IPS DF 6.9 (cell line): ENCODE measurements at places on chromosomes 12 and 14.

DNA sequence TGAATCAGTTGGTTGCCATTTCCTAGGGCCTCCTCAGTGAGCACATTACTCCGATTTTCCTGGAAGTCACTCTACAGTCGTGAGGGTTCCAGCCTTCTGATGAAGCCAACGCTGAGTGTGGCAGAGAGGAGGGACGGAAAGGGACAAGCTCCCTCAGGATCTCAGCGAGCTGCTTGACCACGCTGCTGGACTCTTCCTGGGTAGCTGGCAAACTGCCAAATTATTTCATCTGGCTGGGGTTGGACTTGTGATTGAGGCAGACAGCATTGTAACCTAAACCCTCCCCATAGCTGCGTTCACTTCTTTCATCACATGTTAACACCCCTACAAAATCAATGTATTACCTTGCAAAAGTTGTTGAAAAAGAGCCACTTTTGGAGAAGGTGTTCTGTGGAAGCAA, 69.6 kb upstream of the CHST11 start:
- DNase-seq: no peak

DNA sequence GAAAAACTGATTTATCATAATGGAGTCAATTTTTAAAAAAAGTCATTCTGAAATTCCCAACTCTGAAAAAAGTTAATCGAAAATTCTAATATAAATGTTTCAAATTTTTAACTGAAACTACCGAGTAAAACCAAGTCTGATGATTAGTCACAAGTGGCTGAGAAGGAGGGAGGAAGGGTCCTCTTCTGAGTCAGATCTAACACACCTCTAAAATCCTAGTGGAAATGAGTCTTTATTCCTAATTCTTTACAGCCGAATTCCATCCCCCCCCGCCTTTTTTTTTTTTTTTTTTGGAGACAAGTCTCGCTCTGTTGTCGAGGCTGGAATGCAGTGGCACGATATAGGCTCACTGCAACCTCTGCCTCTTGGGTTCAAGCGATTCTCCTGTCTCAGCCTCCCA, 37.9 kb downstream of the RAD9B start:
- no peak for DNase-seq

DNA sequence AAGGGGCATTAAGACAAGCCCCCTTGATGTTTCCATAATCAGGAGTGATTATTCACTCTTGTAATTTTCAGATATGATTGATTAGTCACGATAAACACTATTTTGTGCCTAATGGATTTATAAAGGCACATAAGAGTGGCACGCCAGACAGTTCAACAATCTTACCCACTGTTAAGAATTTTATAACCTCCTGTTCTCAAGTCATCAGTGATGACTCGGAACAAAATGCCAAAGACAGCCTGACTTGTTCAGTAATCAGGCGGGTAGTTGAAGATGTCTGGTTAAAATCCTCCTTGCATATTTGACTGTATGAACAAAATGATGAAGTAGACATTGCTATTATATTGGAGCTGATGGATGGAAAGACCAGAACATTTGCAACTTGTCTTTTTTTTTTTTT, 212.1 kb upstream of the RMST start:
- no peak for DNase-seq

DNA sequence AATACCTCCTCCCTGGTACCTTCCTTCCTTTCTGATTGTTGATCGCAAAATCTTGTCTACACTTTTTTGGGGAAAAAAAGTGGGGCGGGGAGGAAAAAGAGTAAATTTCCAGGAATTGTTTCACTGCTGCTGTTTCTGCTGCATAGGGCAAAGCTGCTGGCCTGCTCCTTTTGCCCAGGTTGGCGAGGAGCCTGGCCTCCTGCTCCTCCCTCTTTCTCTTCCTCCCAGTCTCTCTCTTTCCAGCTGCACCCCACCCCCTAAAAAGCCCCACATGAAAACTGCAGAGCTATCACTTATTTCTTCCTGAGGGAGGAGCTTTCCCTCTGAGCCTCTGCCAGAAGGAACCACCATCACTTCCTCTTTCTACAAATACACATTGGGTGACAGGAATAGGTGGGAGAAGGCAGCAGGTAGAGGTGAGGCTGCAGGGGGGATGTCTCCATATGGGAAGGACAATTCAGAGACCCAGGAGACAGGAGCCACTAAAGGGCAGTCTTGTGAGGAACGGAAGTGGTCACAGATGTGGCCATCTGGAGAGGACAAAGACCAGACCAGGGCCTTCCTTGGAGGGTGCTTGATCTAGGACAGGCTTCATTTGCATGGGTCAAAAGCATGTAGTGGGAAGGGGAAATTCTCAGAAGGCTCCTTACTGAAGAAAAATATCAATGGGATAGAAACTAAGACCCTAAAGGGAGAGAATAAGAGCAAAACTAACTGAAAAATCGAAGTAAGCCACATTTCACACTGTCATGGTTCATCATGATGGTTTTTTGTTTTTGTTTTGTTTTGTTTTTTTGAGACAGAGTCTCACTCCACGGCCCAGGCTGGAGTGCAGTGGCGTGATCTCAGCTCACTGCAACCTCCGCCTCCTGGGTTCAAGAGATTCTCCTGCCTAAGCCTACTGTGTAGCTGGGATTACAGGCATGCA, 14.8 kb downstream of the ZBTB39 start:
- DNase-seq: no peak

GRCh38 chr12:11927286-11927935, 143.3 kb upstream of the BCL2L14 start:
- DNase-seq: no peak

DNA sequence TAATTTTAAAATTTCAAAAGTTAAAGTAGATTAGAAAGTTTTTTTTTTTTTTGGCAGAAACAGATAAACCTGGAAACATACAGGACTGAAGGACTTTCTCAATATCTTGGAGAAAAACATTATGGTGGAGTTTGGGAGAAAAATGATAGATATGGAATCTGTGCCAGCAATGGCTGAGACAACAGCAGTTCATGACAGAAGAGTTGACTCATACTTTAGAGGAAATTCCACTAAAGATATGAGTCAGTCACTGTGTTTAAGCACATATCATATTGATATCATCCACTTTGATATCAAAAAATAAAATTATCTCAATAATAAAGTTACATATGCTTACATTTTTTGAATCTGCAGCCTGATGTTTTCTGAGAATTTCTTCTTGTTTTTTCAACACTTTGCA, 193.9 kb upstream of the OR4E1 start:
- DNase-seq: no peak

GRCh38 chr12:24228371-24228770, 278.9 kb upstream of the SOX5 start:
- no peak for DNase-seq

- no peak for DNase-seq
These were observed 18.4 kb downstream of the ASB2 start for GRCh38 chr14:93957751-93958566.

DNA sequence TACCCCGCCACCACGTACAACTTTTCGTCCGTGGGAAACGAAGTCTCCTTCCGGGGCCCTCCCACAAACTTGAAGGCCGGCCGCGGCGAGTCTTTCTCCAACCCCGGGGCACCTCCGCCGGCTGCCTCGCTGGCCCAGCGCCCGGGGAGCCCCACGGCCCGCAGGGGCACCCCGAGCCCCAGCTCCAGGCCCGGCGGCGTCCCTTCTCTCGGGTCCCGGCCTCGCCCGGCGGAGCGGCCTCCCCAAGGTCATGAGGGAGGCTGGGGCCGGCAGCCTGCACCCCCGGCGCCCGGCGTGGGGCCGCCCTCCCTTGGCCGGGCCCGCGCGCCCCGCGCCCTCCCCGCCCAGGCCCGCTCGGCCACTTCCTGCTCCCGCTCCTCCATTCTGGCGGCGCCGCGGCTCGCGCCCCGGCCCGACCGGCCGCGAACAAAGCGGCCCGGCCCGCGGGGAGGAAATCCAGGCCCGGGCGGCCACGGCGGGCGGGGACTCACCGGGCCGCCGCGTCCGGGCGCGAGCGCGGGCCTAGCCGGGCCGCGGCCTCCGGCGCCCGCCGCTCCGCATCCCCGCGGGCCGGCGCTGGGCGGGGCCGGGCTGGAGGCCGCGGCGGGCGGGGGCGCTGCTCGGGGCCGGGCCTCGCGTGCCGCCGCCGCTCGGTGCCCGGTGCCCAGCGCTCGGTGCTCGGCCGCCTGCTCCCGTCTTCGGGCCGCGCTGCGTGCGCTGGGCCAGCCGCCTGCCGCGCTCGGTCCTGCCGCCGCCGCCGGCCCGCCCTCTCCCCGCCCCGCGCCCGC, at the start of gene AKT1:
AKT1 (minus strand) TSS at position 756 of the 788 bp plus-strand sequence. CDS start 3,105 bp downstream, outside the sequence.
- no peak for DNase-seq

DNA sequence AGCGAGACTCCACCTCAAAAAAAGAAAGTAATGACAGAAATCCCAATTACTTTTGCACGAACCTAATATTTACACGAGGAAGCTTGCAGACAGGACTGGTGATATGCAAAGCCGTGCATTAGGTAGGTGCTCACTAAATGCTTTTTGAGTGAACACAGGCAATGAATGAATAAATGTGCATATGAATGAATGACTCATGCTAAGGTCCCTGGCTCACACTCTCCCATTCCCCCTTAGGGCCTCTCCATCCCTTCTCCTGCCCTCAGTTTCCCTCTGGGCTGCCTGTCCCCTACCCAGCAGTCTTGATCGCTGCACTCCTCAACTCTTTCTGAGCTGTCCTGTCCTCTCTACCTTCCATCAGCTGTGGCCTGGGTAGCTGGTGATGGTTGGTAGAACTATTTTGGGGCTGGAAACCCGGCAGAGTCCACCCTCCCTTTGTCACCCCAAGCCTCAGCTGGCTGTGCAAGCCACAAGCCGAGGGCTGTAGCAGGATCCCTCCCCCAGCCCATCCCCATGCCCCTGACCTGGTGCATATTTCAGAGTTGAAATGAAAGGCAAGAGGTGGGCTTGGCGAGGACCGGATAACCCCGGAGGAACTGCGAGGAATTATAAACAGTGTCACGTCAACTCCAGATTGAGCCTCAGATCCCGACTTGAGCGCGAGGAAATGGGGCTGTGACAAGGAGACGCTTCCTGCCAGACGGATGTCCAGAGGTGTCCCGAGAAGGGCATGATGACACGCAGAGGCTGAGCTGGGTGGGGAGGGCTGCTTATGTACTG, 191.7 kb upstream of the GSC start:
- DNase-seq: no peak

DNA sequence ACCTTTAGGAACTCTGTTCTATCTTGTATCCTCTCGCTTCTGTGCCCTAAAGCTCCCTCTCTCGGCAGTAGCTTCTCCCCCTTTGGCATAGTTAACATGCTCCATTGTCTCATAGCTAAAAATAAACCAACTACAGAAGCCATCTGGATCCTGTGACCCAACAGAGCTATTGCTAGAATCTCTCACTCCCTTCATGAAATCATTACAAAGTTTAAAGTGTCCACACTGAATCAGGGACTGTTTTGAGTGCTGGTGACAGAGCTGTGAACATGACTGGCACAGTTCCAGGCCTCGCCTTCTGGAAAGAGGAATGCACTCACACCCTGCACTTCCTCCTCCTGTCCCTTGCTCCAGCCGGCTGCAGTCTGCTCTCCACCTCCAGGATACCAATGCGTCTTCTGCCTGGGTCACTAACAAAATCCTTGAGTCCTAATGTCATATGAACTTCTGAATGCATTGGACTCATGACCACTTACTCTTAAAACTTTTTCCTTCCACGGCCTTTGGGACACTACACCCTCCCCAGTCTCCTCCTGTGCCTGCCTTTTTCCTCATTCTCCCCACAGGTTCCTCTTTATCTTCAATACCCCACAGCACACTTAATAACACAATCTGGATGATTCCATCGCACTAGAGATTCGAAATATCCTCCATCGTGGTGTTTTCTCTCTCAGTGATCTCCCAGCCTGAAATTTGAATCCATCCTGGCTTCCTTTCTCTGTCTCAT, 13.2 kb downstream of the PLBD1 start:
- DNase-seq: no peak

DNA sequence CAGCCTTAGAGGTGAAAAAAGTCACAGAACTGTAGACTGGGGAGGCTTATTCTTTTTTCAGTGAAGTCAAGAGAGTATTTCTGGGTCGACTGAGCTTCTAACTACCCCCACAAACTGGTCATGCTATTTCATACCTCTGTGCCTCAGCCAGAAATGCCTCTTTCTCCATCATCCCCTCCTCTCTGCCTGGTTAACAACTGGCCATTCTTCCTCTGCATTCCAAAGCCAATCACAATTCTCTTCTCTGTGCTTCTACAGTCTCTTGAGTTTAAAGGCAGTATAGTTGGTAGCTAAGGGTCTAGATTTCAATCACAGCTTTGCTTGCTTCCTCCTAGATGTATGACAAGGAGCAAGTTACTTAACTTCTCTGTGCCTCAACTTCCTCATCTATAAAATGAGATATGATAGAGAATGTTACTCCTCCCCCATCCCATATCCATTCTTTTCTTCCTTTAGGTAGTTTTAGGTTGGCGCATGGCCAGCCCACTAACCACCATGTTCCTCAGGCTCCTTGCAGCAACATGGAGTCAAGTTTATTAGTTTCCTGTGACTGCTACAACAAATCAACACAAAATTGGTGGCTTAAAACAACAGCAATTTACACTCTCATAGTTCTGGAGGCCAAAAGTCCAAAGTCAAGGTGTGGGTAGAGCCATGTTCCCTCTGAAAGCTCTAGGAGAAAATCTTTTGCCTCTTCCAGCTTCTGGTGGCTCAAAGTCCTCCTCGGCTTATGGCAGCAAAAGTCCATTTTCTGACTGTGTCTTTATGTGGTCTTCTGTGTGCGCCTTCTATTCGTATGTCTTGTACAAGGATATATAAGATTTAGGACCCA, 62.5 kb downstream of the ITPR2 start:
- no peak for DNase-seq

DNA sequence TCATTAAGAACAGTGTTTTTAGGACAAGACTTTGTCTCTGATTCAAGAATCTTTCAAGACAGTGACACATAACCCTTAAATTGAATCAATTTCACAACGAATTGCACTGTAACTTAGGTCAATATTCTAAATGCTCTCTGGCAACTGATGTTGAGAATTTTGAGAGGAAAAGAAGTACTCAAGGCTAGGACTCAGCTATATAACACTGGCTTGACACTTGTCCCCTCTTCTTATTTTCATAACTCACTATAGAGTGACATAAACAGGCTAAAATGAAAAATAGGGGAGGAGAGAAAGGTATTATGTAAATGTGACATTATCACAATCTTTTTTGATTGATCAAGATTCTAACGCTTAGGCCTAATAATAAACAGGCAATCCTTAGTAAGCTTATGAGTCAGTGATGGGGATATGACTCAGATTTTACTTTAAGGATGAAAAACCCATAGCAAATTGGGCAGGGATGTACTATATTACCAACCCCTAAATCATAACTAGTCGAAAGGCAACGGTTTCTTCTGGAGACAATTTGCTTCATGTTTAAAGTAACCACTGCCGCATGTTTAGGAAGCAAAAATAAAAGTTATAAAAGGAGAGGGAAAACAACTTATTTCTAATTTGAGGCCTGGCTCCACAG, 10.9 kb downstream of the BTG1 start:
- DNase-seq: no peak

DNA sequence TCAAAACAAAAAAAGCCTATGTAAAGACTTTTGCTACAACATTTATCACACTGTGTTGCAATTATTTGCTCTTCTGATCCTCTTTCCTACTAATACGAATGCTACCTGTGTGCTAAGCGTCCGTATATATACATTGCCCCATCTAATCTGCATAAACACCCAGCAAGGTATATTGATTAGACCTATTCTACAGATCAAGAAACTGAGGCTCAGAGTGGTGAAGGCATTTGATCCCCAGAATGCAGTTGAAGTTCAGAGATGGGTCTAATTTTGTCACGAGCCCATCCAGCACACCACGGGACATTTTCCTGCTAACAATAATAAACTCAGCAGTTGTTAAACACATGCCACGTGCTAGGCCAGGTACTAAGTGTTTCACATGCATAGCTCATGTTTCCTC, 25.1 kb upstream of the CORO1C start:
- DNase-seq: no peak
